ENCODE measurements at places on chromosomes 2 and 18.

DNA sequence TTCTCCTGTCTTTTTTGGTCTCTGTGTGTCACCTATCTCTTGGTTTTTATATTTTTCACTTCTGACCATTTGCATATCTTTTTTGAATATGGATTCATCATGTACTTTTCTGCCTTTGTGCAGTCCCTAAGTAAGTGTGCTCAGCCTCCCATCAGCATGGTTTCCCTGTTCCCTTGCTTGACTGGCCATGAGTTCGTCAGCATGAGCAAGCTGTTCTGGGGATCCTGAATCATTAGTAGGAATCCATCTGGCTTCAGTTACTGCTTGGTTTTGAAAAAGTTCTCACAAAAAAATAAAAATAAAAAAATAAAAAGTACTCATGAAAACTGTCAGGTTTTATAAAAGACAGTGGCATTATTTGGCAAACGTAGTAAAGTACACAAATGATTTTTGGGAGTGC is 144.1 kb downstream of the NCOA1 start:
- no peak for DNase-seq

DNA sequence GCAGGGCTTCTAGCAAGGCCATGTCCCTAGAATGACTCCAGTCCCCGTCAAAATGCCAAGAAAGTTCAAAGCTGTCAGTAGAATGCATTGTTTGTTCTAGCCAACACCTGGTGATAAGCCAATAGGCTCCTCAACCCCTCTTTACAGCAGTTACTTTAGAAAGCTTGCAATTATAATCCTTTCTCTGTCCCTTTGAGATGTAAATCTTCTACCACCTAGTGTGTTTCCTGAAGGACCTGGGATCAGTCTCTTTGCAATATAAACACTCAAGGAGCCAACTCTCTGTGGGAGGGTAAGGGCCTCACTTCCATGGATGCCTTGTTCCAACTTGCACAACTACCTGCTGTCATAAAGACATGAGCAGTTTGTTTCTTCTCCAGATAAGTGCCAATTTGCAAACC is 301.8 kb downstream of the NBAS start:
- DNase-seq = no peak

DNA sequence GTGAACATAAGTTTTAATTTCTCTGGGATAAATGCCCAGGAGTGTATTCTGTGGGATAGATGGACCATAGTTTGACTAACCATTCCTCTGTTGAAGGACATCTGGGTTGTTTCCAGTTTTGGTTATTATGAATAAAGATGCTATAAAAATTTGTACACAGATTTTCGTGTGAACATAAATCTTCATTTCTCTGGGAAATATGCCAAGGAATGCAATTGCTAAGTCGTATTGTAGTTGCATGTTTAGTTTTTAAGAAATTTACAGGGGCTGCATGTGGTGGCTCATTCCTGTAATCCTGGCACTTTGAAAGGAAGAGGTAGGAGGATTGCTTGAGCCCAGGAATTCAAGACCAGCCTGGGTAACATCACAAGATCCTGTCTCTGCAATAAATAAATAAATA is 6.9 kb upstream of the SLC11A1 start:
- no peak for DNase-seq

DNA sequence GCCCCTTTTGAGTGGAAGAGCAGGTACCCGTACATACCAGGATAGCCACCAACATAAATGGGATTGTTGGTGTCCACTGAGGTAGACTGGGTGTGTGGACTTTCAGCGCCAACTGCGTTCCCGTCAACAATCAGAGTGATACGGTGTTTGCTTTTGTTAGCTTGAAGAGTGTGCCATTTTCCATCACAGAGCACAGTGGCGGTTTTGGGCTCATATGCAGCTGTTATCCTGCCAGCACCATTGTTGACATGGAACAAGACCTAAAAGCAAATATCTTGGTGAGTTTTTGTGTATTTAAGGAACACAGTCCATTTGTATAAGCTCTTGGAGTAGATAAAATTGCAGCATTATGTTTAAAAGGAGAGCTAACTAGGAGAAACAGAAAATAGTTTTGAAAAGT is 174.5 kb downstream of the LAMA1 start:
- DNase-seq = no peak

DNA sequence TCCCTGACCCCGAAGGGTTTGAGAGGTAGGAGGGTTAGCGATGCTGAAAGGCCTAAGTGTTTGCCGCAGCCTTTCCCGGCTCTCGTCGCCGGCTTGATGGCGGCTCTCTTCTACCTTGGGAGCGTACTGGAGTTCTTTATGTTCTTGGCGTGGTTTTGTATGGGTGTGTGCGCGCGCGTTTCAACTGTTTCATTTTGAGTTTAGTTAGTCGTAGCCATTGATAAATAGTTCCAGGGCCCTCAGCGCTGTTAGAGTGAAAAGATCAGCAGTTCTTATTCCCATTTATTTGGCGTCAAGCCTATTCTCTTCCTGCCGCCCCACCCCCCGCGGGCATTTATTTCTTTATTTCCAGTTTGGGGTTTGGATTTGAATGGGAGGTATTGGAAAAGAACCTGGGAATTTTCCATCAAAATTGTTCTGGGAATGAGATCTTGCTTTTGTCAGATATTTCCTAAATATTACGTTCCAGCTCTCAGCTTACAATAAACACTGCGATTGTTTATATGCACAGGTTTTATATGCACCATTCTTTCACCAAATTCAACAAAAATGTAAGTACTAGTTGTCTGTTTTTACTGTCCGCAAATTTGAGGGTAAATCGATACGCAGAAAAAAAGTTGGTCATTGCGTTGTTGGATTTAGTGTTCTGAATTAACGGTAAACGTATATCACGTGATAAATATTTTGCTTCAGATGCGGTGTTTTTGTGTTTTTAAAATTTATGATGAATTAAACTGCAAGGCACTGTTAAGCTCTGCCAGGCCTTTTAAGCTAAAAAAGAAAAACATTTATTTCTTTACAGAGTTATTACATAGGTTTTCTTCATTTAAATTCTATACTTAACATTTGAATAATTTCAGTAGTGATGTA is 954 bp downstream of the CCNT2 start:
- no peak for DNase-seq

DNA sequence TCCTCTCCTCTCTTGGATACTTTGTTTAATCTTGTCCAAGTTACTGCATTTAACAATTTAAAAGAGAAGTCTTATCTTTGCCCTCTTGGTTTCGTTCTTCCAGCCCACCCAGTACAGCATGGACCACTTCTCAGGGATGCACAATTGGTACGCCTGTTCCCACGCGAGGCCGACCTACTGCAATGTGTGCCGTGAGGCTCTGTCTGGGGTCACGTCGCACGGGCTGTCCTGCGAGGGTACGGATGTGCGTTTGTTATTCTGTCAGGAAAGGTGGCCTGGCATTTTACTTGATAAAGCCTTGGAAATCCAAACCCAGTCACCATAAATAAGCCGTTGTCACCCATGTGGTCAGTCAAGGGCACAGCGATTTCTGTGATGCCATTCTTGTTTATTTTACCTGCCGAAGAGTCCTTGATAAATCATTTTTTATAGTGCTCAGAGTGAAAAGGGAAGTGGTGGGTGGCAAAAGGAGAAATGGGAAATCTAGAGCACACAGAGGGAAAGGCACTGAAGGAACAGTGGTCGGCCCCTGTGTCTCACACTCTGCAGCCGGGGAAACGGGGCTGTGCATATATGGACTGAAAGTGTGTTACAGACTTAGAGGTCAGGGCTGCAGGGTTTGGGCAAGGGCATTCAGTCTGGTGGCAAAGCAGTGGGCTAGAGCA is 80.5 kb downstream of the DGKD start:
- no peak for DNase-seq

DNA sequence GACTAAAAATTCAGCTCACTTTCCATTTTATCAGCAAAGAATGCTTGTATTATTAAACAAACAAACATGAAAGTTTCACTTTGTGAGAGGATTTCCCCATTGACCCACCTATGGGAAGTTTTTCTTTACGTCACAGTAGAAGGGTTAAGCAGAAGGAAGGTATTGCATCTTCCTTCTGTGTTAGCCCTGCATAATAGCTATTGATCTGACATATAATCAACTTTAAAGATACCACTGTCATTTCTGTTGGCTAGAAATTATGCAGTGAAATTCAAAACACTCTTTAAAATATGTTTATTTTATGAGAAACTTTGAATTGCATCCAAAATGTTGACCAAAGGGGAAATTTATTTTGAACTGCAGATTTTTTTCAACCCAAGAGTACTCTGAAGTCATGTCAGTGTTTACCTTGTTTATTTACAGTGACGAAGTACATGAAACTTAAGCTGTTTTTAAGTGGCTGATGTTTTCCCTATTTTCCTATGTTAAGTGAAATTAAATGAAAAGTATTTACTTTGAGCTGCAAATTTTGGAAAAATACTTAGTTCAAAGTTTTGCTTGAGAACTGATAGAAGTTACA is 566.4 kb downstream of the ZEB2 start:
- no peak for DNase-seq

DNA sequence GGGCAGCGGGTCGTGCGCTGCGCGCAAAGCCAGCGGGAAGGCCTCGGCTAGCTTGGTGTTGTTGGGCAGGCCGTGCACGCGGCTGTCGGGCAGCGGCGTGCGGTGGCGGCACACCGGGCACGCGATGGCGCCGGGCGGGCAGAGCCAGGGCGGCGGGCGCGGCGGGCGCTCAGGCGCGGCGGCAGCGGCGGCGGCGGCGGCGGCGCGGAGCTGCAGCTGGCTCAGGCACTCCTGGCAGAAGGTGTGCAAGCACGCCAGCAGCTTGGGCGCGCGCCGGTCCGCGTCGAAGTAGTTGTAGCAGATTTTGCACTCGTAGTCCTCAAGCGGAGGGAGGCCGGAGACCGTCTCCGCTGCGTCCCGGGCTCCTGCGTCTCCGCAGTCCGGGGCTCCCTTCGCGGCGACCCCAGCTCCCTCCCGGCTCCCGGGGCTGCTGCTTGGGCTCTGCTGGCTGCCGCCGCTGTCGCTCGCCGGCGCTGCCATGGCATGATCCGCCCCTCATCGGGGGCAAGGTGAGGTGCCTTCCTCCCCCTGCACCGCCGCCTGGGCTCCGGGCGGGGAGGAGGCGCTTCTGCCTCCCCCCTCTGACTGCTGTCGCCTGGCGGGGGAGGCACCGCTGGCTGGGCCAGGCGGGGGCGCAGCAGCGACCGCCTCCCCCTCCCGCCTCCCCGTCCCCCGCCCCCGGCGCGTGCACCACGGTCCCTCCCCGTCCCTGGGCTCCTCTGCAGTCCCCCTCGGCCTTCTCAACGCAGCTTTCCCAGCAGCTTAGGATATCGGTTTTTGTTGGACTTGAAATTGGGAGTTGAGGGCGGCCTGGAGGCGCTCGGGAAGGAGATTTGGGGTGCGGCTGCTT is 21.0 kb upstream of the PAX3 start:
- no peak for DNase-seq

- no peak for DNase-seq
Observed at GRCh38 chr2:30971231-30972025, 164.2 kb upstream of the CAPN13 start.

GRCh38 chr2:7165736-7166135 is 248.5 kb downstream of the RNF144A start:
- DNase-seq = no peak

GRCh38 chr2:219571311-219572236 is at the start of gene OBSL1:
OBSL1 (minus strand) TSS chr2:219571539; CDS start chr2:219571232, 307 bp downstream.
- no peak for DNase-seq

GRCh38 chr2:183124222-183124956 is at the start of gene NUP35:
NUP35 (plus strand) TSS chr2:183124443; CDS start chr2:183124458, 15 bp downstream.
- DNase-seq = peak; percentile 40

GRCh38 chr2:222240676-222241049 is 58.1 kb downstream of the PAX3 start:
- no peak for DNase-seq

GRCh38 chr18:59799383-59800015 is 100.3 kb upstream of the PMAIP1 start:
- DNase-seq = no peak

DNA sequence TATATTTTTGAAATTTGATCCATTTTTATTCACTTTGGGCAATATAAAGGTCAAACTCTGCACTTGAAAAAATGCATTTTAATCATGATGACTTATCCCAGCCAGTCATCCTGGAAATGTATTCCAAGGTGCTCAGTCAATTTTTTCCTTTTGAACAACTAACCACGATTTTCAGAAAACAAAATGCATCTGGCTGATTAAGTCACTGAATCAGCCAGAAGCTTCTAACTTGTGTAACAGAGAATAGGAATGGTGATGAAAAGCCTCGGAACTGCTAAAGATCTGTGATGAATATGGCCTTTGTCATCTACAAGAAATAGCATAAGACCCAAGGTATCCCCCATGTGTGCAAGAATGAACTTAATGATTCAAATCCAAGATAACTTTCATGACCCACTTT is 572.7 kb downstream of the EPHA4 start:
- DNase-seq = no peak

GRCh38 chr2:237276716-237277490 is 137.1 kb downstream of the COL6A3 start:
- DNase-seq = no peak

- no peak for DNase-seq
Observed at GRCh38 chr2:43265421-43265820, 39.0 kb upstream of the ZFP36L2 start.

GRCh38 chr2:169091761-169092519 is 22.6 kb downstream of the DHRS9 start:
- DNase-seq = no peak

GRCh38 chr18:68387246-68387645 is 327.7 kb downstream of the TMX3 start:
- no peak for DNase-seq

- no peak for DNase-seq
Observed at GRCh38 chr2:5950736-5951135, 258.6 kb downstream of the SOX11 start.

DNA sequence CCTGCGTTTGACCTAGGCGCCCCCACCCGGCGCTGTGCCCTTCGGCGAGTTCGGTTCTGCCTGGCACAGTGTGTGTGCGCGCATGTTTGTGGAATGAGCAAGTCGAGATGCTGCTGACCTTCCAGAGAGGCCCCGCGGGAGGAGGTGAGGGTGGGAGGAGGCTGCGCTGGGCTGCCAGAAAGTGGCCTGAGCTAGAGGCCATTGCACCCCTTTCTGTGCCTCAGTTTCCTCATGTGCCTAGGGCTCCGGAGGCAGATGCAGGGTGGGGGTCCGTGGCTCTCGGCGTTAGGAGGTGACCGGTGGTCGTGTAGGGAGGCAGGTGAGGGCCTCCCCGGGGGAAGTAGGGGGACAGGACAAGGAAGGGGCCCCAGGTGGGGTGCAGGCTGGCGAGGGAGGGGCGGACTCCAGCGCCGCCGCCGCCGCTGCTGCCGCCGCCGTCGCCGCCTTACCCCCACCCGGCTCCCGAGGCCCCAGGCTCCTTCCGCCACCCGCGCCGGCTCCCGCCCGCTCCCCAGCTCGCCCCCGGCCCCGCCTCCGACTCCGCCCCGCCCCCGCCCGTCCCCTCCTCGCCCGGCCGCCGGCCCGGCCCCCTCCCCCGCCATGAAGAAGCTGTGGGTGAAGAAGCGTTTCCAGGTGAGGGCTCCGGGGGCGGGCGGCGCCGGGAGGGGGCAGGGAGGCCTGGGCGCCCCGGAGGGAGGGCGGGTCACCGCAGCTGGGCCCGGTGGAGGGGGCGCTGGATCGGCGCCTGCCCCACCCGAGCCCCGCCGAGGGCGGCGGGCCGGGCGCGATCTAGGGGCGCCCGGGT is 7.0 kb downstream of the SPEG start:
- DNase-seq = peak; percentile 34

DNA sequence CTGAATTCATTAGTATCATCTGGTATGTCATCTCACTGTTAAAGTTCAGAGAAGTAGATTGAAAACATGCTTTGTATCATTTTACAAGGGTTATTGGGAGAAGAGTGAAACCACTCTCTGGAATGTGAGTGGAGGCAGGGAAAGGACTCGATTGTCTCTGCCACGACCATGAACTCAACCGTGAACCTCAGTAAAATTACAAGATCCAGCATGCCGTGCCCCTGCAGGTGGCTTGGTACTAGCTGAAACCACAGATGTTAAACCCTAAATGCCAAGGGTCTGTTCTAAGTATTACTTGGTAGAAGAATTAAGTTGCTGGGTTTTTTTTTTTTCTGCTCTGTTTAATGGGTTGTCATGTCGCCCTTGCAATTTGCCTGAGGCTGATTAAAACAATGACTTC is 197.2 kb downstream of the MYO3B start:
- no peak for DNase-seq
